Stimulated activated CD8-positive, alpha-beta memory T cell treated with anti-CD3 and anti-CD28 coated beads, Interleukin-15, amount 100 ng/mL, for 24 hours (primary cell): ENCODE measurements at places on chromosomes 2 and 18.
A peak's percentile ranks its signal among the peaks of the same experiment; 100 is the strongest.

GRCh38 chr2:102783506-102784183 is 21.8 kb downstream of the TMEM182 start:
- DNase-seq, result no peak

DNA sequence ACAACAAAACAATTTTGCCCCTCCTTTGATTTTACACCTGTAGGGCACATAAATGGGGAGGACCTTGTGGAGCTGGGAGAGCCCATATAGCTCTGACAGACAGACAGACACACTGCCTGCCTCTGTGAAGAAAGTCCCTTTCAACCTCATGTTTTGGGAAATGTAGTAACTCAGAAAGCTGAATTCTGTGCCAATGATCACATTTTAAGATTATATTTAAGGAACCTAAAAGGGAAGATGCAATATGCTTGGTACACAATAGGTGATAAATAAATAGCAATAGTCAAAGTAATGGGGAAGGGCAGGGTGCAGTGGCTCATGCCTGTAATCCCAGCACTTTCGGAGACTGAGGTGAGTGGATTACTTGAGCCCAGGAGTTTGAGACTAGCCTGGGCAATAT is 446.4 kb upstream of the ID2 start:
- DNase-seq, result no peak

GRCh38 chr2:239236808-239237205 is 164.0 kb downstream of the HDAC4 start:
- DNase-seq, result no peak

GRCh38 chr2:147231081-147231480 is 613.7 kb upstream of the ACVR2A start:
- DNase-seq, result no peak

GRCh38 chr2:171390941-171391516 is 42.8 kb downstream of the METTL8 start:
- no peak for DNase-seq

DNA sequence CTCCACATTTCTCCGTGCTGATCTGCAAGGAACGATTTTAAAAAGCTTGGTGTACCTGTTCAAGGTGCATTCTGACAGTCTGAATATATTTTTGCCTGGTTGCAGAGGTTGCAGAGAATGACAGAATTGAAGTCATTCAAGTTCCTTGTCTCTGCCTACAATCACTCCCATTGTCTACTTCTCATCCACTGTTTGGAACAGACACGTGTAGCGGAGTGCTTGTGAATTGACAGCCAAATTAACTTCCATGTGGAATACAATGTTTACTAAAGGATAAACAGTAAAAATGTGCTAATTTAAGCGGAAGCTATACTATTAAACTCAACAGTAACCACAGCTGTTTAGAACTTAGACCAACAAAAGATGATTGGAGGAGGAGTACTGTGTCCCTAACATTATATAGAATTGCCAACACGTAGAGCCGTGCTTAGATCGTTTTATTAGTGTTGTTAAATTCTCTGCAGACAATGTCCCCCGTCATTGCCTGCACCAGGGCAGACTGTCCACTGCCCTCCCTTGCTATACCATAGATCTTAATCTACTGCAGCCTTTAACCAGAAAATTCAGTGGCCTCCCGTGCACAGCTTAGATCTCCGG is 87.3 kb upstream of the ZCCHC2 start:
- DNase-seq, result no peak

DNA sequence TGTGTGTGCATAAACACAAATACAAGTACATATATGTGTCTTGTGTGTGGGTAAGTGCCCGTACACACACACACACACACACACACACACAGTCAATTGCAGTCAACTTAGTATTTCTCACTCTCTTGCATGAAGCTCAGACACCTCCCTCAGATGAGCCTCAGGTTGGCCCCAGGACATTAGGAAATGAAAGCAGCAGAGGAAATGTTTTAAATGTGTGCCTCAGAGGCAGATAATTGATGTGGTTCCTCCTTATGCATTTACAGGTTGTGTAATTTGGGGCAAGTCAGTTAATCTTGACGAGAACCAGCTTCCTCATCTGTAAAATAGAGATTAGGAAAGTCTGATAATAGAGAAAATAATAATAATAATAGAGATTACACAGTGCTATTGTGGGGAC is 814.0 kb upstream of the ID2 start:
- DNase-seq, result no peak

GRCh38 chr18:6487968-6488367 is 73.3 kb upstream of the L3MBTL4 start:
- no peak for DNase-seq

- DNase-seq, result no peak
Measured at GRCh38 chr18:58032233-58032632, 11.8 kb upstream of the NEDD4L start.

DNA sequence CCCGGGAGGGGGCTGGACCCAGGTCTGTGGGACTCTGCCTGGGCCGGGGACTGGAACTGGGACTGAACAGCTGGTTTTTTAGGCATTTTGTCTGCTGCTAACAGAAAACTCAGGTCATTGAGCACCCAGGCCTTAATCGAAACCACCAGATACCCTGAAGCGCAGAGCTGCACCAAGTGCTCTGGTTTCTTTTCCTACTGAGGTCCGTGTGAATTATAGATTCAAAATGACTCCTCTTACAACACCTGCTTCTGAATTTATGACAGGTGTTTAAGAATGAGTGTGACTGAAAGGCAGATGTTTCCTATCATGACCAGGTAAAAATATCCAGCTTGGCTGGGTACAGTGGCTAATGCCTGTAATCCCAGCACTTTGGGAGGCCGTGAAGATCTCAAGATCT is 47.8 kb downstream of the TRAPPC12 start:
- no peak for DNase-seq

DNA sequence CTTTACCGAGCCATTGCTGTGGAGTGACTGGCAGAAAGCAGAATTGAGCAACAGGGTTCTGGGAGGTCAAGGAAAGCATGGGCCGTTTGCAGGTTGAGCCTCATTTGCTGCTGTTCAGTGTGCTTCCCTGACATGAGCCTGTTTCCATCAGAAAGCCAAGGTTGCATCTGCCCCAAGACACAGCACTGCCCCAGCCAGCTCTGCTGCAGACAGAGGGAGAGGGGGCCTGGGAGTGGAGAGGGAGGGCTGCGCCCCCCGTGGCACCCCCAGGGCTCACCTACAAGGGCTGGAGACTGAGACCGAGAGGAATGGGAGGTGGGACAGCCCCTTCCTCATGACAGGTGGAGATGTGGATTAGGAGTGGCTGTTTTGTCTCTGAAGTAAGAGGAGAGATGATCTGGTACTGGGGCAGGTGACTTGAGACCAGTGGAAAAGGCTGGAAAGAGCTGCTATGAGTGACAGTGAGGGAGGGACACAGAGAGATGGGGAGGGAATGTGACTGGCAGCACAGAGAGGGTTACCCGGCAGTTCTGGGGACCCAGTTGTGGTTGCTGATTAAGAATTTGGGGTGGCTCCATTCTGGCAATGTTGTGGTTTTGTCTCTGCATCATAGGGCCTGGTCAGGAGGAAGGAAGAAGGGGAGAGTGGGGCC is 218.0 kb downstream of the DYSF start:
- DNase-seq, result no peak

GRCh38 chr18:76379226-76380126 is 115.6 kb downstream of the ZNF516 start:
- DNase-seq, result no peak

DNA sequence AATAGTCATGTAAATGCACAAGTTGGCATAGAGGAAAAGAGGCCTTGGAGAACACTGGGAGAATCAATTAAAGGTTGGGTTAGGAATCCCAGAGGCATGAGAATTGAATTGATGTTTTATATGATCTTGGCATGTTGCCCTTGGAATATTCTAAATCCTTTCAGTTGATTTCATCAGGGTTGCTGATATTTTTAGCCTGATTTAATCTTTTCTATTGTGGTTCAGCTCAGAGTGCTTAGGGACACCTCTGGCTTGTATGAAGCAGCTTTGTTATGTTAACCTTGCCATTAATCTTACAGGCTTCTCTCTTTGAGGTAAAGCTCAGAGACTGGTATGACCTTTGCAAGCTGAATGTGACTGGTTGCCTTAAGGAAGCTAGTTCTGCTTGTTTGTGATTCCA is 64.4 kb upstream of the LYPD6B start:
- no peak for DNase-seq

DNA sequence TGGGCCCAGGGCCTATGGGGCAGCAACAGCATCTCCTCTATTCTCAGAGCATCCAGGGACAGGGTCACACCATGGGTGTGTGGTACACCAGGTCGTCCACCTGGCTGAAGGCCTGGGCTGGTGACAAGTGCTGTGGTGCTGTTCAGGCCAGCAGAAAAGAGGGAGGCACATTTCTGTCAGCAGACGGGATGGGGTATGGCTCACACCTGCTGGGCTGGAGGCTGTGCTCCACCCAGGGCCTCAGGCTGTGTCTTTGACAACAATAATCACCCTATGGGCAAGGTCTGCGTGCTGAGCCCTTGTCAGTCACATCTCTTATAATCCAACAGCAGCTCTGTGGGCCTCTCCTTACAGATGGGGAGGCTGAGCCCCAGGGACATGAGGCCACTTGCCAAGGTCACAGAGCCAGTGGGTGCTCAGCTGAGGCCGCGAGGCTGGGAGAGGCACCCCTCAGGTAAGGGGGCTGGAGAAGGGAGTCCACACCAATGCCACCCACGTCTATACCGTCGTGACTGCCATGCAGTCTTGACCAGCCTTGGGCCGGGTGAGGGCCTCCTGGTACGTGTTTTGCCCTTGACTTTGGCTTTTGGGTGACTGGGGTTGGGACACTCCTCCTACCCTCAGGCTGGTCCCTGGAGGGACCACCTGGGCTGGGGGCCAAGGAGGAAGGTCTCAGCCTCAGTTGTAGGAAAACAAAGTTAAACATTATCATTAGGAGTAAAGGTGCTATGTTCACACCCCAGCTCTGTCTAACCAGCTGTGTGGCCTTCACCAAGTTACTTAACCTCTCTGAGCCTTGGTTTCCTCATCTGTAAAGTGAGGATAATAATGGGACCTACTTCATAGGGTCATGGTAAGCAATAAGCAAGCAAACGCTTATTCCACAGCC is 5.6 kb upstream of the HS6ST1 start:
- DNase-seq, result no peak

GRCh38 chr18:79664525-79665125 is 15.0 kb upstream of the CTDP1 start:
- no peak for DNase-seq

- DNase-seq, result no peak
Measured at GRCh38 chr2:97656905-97657587, 6.8 kb downstream of the ACTR1B start.

GRCh38 chr2:104849618-104850141 is 4.2 kb upstream of the POU3F3 start:
- DNase-seq, result no peak

DNA sequence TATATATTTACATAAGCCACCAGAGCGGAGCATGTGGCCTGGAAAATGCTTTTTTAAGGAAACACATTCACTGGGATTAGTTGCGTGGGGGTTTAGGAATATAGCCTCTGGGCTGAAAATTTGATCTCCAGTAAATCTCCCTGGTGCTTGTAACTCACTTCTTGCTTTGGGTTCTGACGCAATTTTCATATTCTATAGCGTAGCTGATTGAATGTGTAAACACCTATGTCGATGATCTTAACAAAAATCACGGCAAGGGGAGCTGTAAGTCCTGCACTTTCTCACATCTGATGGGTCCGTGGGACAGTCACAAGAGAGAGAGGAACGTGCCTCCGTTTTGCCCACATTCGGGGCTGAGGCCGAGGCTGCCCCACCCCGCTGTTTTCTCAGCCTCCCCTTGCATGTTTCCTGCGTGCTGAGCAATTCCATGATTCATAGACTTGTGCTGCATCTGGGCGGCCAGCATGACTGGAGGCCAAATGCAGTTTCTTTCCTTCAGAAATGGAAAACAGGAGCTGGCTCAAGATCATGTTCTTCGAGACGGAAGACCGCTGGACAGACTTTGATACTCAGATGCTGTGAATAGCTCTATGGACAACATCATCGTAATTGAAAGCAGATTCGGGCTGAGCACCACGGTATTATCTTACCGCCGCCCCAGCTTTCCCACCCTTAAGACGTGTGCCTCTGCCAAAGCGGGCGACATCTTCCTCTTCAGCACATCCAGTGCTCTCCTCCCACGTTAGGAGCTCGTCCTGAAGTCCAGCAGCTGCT is 109.2 kb downstream of the TMEM18 start:
- no peak for DNase-seq

GRCh38 chr2:240412975-240413812 is 22.3 kb upstream of the GPC1 start:
- no peak for DNase-seq

DNA sequence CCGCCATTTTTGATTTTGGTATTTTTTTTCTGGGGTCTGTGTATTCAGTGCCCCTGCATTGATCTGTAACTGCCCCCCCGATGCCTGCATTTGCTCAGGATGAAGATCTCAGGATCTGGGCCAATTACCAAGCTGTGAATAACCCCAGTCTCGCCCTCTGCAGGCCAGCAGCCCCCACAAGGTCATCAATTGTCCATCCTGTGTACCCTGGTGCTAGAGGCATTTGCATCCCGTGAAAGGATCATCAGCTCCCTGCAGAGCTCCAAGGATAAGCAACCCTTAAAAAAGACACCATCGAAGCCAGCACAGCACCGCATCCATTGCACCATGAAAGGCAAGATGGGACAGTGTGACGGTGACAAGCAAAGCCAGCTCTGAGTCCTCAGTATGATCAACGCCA is 154.1 kb upstream of the KLHL29 start:
- DNase-seq, result no peak

- peak; percentile 8 for DNase-seq
Measured at GRCh38 chr18:2570772-2571199, 519 bp downstream of the METTL4 start.

GRCh38 chr2:69773206-69773605 is 31.3 kb downstream of the ANXA4 start:
- DNase-seq, result no peak

DNA sequence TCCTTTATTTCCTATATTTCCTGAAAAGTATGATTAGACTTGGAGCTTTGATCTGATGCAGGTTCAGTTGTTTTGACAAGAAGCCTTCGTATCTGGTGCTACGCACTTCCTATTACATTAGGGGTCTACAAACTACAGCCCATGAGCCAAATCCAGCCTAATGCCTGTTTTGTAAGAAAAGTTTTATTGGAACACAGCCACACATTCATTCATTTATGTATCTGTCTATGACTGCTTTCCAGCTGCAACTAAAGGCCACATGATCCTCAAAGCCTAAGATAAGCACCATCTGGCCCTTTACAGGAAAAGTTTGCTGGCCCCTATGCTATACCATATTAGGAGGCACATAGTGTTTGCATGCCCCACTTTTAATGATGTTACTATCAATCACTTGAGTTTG is 26.0 kb downstream of the EIF2AK3 start:
- DNase-seq, result no peak

- DNase-seq, result no peak
Measured at GRCh38 chr2:69060938-69061501, 48.0 kb downstream of the ANTXR1 start.

GRCh38 chr2:150618245-150618895 is 130.9 kb upstream of the RND3 start:
- DNase-seq, result no peak

GRCh38 chr2:68352651-68353391 is 12.3 kb upstream of the PLEK start:
- DNase-seq, result no peak

GRCh38 chr2:124967325-124967724 is 942.2 kb downstream of the CNTNAP5 start:
- DNase-seq, result no peak

- DNase-seq, result no peak
Measured at GRCh38 chr2:134668821-134669220, 50.0 kb downstream of the TMEM163 start.

- DNase-seq, result no peak
Measured at GRCh38 chr2:237159006-237159911, 73.6 kb downstream of the COPS8 start.
